ENCODE measurements at places on chromosomes 6 and 20.

- DNase-seq: no peak
Measured at GRCh38 chr6:96931198-96931597, 6.7 kb downstream of the KLHL32 start.

DNA sequence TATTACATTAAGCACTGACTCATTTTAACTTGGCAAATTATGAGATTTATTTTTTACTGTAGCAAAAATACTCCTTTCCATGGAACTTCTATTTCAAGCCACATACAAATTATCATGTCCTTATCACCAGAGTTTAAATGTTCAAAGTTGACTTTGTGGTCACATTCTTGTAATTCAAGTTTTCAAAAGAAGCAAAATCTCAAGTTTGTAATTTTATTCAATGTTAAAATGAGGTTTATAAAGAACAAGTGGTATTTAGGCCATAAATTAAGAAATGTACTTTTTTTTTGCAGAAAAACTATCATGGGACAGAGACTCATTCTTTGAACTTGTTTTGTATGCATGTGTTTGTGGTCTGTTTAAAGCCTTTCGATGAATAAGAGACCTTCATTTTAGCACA is 811.5 kb downstream of the TENT5A start:
- no peak for DNase-seq

- DNase-seq: no peak
Measured at GRCh38 chr20:34040300-34040995, 46.7 kb downstream of the RALY start.

- no peak for DNase-seq
Measured at GRCh38 chr20:24984961-24985640, 7.5 kb downstream of the APMAP start.

GRCh38 chr20:35297740-35298139 is 5.5 kb upstream of the FAM83C start:
- no peak for DNase-seq

- no peak for DNase-seq
Measured at GRCh38 chr6:157539421-157539822, 158.4 kb downstream of the ZDHHC14 start.

- no peak for DNase-seq
Measured at GRCh38 chr6:156842598-156843250, 65.5 kb downstream of the ARID1B start.

GRCh38 chr20:19992996-19993908 is 23.9 kb upstream of the NAA20 start:
- DNase-seq: peak; percentile 87

GRCh38 chr6:76073281-76073680 is 819 bp upstream of the IMPG1 start:
- DNase-seq: no peak

DNA sequence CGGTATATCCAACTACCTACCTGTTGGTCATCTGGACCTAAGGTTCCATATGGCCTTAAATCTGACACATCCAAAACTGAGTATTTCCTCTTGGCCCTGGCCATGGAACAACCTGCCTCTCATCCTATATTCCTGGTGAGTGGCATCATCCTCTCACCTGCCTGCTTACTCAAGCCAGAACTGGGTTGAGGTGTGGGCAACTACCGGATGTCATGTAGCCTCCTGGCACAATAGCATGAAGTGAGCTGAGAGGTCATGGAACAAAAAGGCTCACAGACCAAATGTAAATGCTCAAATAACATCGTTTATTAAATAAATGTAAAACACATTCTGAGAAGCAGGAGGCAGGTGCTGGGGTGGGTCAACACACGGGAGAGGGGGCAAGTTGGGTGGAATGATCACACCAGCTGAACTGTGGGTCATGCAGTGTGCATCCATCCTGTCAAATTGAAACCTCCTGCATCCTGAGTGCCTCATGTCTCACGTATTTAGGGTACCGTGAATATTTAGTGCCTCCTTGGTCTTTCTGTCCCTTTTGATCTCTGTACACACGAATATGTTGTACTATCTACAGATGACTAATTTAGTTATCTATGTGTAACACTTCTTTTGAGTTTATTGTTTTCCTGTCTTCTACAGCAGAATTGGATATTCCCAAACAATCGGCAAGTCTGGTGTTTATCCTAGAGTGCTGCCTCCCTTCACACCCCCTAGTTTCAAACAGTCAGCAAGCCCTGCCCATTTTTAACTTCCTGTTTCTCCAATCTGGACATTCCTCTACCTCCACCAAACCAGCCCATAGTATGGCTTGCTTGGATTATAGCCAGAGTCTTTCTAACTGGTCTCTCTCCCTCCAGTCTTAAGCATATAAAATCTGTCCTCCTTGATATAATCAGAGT is 7.9 kb upstream of the POU5F1 start:
- no peak for DNase-seq

GRCh38 chr20:44762466-44763140 is 16.9 kb downstream of the KCNK15 start:
- DNase-seq: no peak

- peak; percentile 65 for DNase-seq
Measured at GRCh38 chr6:28944412-28944865, 20.7 kb upstream of the TRIM27 start.

- DNase-seq: no peak
Measured at GRCh38 chr6:149331871-149332270, 14.4 kb downstream of the TAB2 start.

DNA sequence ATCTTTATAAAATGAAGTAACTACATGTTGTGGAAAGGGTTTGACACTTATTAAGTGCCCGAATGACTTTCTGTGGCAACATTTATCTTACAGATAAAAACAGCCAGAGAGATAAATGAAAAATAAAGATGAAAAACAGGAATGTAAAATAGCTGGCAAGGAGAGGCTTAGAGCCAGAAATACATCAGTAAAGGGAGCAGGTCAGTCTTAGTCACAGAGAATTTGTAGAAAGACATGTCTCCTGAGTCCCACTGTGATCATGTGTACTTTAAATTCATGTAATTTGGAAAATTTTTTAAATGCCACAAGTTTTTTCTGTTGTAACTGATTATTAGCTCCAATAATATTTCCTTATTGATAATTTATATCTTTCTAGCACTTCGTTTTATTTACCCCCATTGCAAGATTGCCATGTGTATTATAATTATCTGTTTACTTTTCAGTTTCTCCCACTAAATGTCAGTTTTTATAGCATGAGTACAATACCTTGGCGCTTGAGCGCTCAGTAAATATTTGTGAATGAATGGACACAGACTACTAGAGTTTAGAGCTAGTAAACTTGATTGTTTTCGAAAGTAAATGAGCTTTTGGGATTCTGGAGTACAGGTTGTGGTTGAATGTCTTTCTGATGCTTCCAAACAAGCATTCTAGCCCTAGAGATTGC is 15.2 kb downstream of the TAB2 start:
- DNase-seq: no peak

DNA sequence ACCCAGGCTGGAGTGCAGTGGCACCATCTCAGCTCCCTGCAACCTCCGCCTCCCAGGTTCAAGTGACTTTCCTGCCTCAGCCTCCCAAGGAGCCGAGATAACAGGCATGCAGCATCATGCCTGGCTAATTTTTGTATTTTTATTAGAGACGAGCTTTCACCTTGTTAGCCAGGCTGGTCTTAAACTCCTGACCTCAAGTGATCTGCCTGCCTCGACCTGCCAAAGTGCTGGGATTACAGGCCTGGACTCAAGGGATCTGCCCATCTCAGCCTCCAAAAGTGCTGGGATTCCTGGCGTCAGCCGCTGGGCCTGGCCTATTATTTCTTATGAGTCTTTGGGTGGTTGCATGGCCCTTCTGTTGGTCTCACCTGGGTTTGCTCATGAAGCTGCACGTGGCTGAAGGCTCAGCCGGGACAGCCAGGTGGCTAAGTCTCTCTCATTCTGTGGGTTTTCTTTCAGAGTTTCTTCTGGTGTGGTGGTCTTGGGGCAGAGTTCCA is 45.6 kb upstream of the NCOA3 start:
- no peak for DNase-seq

GRCh38 chr20:2133318-2134183 is 31.9 kb downstream of the STK35 start:
- DNase-seq: peak; percentile 19

DNA sequence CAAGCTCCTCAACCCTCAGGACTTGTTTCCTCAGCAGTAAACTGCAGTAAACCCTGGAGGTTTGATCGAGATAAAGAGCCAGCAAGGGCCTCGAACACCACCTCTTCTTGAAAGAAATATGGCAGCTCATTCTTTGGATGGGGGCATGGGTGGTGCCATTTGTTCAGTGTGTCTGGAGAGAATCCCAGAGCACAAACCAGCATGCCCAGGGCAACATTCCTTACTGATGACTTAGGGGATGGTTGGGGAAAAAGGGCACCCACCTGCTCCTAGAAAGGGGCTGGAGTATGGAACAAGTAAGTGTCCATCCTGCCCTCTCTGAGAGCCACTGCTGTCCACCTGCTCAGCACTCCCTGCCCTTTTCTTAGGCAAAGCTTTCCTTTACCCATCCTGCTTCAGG is 31.3 kb upstream of the ZFAND3 start:
- DNase-seq: no peak

GRCh38 chr6:125558907-125559306 is 190.5 kb upstream of the HEY2 start:
- DNase-seq: no peak

DNA sequence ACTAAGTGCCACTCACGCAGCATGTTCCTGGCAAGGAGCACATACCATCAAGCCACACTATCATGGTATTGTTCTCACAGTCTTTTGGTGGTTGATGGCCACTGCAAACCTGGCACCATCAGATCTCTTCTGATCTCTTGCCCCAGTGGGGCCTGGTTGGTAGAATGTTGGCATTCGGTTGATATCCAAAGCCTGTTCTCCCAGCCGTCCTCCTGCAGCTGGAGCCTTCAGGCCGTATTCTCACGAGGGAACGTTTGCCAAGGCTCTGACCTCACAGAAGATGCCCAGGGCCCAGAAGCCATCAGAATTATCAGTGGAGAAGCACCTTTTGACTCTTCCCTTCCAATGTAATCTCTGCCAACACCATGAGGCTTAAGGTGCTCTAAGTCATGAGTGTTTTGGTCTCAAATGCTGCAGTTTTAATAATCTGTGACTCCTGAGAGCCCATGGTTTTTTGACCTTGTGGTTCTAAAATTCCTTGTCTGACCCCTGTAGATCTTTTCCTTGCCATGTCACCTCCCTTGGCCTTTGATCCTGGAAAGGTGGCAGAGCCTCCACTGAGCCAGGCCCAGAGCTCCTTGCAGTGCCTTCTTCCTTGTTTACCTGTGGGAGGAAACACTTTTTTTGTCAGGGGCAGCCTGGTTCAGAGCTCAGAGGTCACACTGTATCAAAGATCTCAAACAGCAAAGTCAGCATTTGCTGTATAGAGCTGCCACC is 27.8 kb downstream of the POFUT1 start:
- DNase-seq: no peak

DNA sequence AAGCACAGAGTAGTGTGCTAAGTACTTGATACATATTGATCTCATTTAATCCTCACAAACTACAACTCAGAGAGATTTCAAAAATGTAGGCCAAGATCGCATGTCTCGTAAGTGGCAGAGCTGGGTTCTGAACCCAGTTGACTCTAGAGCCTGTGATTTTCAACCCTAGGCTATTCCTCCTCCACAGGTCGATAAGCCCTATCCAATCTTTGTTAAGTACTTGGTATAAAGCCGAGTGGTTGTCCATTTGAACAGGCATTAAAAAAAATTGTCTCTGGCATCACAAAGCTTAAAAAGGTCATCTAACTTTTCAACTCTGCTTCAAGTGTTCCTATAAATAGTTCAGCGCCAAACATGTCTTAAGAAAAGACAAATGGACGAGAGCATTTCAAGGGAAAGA is 37.4 kb downstream of the LYRM4 start:
- DNase-seq: no peak

- DNase-seq: no peak
Measured at GRCh38 chr20:21342656-21343345, 39.7 kb downstream of the XRN2 start.

GRCh38 chr6:43120944-43121913 is 45.1 kb downstream of the PTK7 start:
- DNase-seq: peak; percentile 93

DNA sequence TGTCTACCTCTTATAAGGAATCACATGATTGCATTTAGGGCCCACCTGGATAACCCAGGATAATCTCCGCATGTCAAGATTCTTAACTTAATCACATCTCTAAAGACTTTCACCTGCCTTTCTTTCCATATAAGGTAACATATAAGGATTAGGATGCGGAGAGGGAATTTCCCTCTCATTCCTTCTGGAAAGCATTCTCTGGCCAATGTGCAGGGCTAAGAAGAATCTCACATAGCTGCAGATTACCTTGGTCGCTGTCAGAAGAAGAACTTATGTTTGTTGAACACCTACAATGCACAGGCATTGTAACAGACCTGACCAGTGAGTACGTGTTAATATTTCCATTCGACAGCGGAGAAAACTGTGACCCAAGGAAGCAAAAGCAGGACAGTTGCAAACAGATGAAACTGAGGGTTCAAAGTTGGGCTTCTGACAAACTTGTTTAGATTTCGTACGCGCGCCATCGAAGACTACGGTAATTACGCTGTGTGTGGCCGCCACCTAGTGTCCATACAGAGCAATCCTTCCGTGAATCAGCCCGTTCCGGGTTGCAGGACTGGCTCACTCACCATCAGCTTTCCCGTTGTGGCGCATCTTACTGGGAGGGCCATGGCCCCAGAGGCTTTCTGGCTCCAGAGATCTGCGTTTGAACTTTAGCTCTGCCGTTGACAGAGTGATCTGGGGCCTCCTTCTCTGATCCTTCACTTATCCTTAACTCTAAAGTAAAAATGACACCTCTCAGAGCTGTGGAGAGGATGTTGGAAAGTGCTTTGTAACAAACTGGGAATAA is 9.5 kb downstream of the C20orf202 start:
- DNase-seq: peak; percentile 23

DNA sequence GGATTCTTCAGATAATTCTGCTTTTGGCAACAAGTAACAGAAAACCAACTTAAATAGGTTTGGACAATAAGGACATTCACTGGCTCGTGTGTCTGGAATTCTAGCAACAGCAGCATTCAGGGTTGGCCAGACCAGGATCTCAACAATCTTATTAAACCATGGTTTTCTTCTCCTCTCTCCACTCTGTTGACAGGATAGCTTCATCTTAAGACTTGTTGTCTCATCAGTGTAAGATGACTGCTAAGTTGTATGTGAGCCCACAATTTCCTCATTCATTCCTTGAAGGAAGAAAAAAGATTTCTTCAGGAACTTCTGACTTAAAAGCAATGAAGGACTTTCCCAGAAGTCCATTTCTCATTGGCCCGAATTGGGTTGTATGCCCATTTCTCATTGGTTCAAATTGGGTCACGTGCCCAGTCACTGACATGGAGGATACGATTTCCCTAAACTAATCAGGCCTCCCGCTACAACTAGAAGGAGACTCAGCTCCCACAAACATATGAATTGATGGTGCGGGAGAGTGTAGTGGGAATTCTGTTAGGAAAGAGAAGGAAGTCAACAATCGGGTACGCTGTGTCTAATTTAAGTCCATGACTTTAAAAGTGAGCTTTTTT is 83.7 kb downstream of the SLC22A3 start:
- peak; percentile 34 for DNase-seq

DNA sequence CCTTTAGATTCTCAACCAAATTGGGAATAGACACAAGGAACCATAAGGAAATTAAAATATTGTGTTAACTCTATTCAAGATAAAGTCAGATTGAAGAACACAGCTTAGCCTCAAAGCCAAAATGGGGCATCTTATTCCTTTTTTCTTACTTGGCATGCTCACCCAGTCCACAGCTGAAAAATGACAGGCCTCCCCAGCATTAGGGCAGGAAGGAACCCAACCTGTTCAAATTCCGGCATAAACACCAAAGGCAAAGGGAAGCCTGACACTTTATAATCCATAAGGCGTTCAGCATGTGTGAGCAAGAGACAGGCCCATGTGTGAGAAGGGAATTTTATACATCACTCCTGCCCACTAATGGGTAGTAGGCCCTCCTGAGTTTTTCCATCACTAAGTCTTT is 2.9 kb downstream of the BEND6 start:
- DNase-seq: no peak

GRCh38 chr6:121438869-121439268 is 3.4 kb downstream of the GJA1 start:
- DNase-seq: no peak

Measured in fibroblast of skin of left quadriceps (primary cell).